Glutamatergic neuron (in vitro differentiated cells): ENCODE measurements at places on chromosomes 16 and 17.

DNA sequence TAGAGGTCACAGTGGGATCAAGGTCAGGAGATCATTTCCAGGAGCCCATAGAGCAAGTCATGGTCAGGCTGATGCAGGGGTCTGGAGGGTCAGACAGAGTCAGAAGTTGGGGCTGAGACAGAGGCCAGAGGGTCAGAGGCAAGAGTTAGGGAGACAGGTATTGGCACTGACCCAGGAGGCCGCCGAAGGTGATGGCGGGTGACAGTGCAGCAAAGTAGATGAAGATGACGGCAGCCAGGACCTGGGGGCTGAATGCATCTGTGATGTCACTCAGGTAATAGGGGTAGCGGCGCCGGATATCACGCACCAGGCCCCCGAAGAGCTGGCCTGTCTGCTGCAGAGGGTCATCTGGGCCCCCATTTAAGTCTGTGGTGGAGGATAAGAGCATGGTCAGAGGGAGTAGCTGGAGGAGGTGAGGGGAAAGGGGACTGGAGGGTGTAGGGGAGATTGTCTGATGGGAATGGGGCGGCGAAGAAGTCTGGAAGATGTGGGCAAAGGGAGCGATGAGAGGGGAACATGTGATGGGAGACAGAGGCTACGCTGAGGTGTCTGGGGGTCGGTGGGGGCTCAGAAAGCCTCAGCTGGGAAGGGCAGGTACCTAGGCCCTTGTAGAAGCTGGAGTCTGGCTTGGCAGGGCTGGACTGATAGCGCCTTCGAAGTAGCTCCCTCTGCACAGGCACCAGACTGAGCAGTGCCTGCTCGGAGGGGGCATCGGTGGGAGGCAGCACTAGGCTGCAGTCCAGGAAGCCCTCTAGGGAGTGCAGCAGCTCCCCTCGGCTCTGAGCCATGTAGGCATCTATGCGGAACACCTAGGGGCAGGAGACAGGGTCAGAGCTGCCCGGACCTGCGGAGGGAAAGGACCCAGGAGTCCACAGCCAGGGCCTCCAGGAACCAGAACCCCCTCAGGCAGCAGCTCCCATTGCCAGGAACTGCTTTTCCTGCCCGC is 9.8 kb downstream of the SLC4A1 start:
- DNase-seq, result no peak

DNA sequence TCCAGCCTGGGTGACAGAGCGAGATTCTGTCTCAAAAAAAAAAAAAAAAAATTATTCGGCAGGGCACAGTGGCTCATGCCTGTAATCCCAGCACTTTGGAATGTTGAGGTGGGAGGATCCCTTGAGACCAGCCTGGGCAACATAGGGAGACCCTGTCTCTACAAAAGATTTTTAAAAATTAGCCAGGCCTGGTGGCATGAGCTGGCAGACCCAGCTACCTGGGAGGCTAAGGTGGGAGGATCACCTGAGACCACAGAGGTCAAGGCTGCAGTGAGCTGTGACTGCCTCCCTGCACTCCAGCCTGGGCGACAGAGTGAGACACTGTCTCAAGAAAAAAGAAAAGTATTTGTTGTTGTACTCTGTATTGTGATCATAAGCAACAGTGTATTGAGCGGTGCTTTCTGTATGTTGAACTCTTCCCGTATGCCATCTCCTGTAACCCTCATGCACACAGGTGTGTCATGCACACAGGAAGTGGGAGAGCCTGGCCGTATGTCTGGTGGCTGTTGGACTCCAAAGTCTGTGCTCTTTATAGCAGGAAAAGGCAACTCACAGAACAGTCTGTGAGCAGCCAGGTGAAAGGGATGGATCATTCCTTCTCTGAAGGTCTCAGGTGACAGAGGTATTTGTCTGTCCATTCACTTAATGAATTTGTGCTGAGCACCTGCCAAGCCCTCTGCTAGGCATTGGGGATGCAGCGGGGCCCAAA is 17.1 kb downstream of the CDH1 start:
- no peak for DNase-seq

GRCh38 chr17:48093341-48094045 is 7.8 kb downstream of the CBX1 start:
- DNase-seq, result no peak

DNA sequence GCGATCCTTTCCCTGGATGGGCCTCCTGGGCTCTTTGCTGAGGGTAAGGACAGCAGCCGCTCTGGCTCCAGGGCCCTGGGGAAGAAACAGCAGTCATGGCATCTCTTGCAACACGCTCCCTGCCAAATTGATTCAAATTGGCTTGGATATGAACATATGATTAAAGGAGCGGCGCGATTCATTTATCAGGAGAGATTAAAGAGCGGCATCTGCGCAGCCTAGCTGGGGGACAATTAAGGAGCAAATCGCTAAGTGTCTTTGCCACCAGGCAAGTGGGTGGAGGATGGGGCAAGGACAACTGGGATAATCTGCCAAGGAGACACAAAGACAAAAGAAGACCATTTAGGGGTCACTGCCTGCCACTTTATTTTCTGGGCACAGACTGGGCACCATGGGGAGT is 27.8 kb downstream of the PIPOX start:
- no peak for DNase-seq

GRCh38 chr16:60414613-60415012 is 1621.6 kb downstream of the CDH8 start:
- DNase-seq, result no peak

GRCh38 chr16:83925095-83925905 is 26.4 kb downstream of the MLYCD start:
- no peak for DNase-seq

- DNase-seq, result no peak
Observed at GRCh38 chr17:77410470-77410869, 269.7 kb downstream of the SEC14L1 start.
